ENCODE measurements at places on chromosomes 7 and 10.

- DNase-seq, result no peak
Observed at GRCh38 chr10:30182191-30183054, 123.0 kb upstream of the JCAD start.

DNA sequence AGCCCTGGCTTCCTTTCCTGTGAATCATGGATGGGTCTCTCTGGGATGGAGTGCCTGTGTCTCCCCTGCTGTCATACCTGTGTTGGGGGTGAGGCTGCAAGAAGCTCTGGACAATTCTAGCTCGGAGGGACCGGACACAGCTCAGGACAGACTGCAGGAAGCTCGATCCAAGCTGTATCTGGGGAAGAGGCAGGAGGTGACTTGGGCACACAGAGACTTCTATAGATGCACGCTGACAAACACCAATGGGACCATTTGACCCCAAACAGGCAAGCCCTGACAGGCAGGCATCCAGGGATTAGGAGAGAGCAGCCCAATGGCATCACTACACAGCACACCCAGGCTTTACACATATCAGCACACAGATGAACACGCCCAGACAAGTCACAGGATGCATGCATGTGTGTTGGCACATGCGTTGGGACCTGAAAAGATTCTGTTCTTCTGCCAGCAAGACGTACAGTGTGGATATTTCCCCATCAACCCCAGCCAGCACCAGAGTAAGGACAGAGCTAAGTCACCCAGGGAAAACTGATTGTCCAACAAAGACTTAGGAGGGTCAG, 4.5 kb downstream of the LLCFC1 start:
- DNase-seq, result no peak

- DNase-seq, result no peak
Observed at GRCh38 chr10:480498-480927, 209.0 kb downstream of the DIP2C start.

DNA sequence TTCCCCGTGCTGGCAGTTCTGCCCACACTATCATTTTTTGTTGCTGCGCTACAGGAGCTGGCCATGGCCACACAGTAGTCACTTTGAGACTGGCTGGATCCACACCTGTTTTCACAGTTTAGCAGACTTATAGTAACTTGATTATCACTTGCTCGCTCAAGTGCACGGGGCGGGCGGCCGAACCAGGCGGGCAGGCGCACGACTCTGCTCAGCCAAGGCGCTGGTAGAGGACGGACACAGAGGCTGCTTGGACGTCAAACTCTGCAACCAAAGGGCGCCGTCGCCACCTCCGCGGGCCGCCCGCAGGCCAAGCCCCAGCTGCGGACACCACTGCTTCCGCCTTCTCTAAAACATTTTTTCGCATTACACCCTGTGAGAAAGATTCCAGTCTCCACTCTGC, 38.4 kb upstream of the PHYHIPL start:
- no peak for DNase-seq

- DNase-seq, result no peak
Observed at GRCh38 chr7:122161628-122162027, 17.6 kb upstream of the AASS start.

DNA sequence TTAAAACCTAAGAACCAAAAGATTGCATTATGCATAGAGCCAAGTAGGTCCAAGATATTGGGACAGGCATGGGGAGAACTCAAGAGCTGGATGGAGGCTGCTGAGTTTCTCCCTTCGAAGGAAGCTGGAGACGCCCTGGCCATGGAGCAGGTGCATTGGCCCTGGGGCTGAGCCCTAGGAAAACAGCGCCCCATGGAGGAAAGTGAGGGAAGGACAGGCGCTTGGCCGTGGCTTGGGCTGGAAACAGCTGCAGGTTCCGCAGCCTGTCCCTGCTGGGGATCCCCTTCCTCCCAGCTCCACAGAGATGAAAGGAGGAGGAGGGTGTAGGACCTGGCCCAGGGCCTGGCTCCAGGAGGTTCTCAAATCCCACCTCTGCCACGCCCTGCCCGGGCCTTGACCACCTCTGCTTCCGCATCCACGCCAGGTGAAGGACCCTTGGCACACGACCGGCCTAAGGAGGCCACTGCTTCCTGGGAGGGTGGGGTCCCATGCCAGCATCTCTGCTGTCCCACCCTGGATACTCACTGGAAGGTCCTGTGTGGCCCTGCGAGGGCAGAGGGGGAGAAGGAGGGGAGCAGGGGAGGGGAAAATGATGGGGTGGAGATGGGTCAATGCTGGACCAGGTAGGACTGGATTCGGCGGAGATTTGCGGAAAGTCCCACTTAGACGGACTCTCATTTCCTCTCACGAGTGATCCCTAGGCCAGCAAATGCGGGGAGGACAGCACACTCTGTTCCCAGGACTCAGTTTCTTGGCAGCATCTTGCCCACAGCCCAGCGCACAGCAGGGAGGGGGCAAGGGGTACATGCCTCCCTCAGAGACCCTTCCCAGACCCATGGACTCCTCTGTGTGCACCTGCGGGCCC, 258.6 kb upstream of the TCERG1L start:
- no peak for DNase-seq

GRCh38 chr7:41763626-41764025, 60.7 kb upstream of the INHBA start:
- DNase-seq, result no peak

GRCh38 chr7:11988186-11988585, 156.2 kb upstream of the THSD7A start:
- DNase-seq, result no peak

- DNase-seq, result no peak
Observed at GRCh38 chr10:17088118-17088806, 41.3 kb downstream of the CUBN start.

- no peak for DNase-seq
Observed at GRCh38 chr7:68245688-68246087, 1249.1 kb downstream of the TYW1 start.

DNA sequence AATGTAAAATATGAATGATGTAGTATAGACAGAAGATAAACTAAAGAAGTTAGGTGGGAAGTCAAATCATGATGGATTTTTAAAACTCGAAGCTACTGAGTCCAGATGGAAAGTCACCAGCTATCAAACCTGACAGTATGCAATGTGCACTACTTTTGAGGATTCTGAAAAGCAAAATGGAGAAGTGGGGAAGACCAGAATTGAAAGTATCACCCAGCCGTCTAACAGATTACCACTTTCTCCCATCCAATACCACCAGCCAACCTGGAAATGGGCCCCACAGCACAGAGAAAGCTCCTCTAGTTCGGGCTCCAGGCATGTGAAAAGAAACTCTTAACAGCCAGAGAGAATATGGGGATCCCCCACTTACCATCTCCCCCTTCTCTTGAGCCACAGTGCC, 67.9 kb upstream of the SRRM3 start:
- DNase-seq, result no peak

DNA sequence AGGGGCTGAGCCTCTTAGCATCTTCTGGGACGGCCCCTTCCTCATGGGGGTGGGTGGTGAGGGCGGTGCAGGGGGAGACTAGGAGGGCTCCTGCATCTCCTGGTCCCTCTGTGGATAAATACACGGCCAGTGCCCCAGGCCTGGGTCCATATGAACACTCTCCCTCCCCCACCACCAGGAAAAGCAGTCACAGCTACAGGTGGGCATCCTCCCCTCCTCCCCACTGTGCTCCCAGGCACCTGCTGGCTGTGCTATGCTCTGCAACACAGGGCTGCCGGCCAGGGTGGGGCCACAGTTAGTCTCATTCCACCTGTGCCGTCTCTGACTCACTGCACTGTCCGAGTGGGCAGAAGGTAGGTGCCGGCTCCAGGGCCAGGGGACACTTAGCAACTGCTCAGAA, 87.3 kb upstream of the INSIG1 start:
- no peak for DNase-seq

- DNase-seq, result peak; percentile 80
Observed at GRCh38 chr10:44310762-44311562, 73.9 kb downstream of the CXCL12 start.

GRCh38 chr10:27893358-27893954, 105.4 kb downstream of the ODAD2 start:
- DNase-seq, result no peak
